ENCODE measurements at places on chromosomes 3 and 15.

DNA sequence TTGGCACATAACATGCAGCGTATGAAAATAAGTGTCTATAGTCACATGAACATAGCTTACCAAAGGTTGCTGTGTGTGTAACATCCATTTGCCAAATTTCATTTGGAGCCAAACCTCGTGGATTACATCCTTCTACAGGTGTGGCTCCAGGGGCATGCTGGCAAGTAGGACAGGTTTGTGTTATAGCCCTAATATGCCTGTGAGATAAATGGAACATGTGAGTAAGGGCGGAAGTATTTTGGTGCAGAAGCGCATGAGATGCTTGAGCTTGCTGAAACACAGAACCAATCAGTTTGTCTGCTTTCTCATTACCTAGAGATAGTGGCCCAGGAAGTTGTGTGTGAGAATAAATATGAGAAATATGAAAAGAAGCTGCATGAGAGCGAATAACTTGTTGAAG is 21.8 kb upstream of the XCR1 start:
- no peak for DNase-seq

DNA sequence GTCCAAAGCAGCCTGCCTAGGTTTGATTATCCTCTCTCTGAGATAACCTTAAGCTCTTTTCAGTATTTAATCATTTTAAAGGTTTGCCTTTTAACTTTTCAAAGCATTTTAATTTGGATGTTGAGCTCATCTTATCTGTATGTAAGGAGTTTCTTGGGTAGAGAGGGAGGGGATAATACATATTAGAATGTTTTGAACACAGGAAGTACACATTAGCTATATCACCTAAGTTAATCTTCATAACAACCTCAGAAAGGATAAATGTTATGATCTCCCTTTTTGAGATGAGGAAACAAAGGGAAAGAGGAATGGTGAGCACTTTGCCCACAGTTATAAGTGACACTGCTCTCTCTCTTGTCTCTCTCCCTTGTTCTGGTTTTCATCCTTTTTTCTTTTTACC is 2.2 kb upstream of the CD47 start:
- DNase-seq: no peak

- no peak for DNase-seq
Measured at GRCh38 chr3:37852771-37853170, 8.9 kb upstream of the CTDSPL start.

DNA sequence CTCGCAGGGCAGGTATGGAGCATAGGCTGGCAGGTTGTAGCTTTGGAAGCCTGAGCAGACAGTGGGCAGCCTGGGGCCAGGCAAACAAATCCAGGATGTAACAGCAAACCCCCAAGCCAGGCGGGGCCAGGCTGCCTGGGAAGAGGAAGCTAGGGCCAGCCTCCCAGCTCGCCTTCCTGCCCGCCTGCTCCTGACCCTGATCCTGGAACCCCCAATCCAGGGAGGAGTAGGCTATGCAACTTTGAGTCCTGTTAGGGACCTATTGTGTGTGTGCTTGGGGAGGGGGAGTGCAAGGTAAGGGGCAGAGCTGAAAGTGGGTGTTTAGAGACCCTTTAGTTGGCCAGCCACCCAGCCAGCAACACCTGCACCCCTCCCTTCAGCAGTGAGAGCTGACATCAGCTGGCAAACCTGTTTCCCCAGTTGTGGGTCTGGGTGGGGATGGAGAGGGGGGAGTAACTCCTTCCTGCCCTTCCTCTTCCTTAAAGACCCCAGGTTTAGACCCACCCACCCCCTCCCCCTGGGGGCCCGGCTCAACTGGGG is 2.5 kb downstream of the NBEAL2 start:
- no peak for DNase-seq

DNA sequence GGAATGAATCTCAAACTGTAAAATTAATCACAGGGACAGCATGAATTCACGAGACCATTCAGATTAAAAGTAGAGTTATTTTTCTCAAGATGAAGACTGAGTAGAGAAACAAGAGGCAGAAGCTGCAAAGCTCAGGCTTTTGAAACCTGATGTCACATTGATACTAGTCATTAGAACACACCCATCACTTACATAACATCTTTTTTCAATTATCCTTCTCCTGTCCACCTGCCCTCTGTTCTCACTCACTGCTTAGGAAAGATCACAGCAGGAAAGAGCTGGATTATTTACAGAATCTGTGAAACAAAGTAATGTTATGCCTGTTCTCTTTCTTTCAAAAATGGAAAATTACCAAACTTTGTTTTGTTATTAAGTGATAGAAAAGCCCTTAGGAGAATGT is 72.0 kb upstream of the CDAN1 start:
- DNase-seq: no peak

DNA sequence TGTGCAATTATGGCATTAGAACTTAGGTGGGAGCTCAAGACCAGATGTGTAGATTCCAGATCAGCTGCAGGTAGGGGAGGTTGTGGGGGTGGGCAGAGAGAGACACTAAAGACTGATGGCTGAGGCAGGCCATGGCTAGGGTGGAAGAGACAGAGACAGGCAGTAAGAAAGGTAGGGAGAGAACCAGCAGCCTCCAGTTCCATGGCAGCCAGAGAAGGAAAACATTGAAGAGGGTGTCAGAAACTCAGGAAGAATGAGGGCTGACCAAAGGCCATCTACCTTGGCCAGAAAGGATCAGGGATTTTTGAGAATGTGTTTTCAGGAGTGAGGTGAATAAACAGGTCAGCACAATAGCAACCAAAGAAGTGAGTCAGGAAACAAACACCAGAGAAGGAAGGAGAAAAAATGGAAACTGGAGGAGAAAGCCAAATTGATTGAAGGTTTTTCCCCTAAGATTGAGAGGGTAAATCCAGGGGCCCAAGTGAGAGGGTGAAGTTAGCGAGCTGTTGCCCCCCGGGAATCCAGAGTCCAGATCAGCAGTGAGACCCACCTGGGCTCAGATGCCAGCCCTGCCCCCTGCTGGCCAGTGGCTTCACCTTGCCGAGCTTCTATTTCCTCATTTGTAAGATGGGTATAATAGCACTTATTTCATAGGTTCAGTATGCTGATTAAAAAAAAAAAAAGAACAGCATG is 41.0 kb downstream of the ABHD2 start:
- DNase-seq: no peak

GRCh38 chr3:189419683-189420082 is 211.5 kb upstream of the TP63 start:
- DNase-seq: no peak

- DNase-seq: no peak
Measured at GRCh38 chr3:120726791-120727190, 15.5 kb downstream of the RABL3 start.

DNA sequence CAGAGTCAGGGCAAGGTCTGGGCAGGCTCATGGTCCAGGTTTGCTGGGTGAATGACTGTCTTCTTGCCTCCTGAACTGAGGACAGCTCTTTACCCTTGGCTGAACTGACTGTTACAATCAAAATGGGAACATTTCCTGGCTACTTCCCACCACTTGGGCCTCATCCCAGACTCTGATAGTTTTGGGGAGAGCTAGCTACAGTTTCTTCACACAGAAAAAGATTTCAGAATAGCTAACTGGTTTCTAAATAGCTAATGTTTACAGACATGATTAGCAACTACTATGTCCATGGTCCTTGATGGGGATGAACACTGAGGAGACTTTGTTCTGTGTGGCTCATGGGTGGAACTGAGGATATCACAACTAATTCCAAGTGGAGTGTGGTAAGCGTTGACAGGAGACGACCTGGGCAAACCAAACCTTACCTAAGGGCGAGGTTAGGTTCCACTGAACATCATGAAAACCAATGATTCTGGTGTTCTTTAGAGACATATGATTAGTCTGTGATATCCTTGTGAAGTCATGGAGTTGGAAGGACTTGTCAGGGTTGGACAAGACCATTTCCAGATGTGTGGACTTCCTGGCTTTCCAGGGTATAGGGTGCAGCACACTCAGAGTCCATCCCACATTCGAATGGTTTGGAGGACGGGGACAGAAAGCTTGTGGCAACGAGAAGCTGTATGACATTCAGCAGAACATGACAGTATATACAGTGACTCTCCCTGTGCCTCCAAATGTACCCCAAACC is 7.3 kb downstream of the ALPK3 start:
- DNase-seq: peak; percentile 81

DNA sequence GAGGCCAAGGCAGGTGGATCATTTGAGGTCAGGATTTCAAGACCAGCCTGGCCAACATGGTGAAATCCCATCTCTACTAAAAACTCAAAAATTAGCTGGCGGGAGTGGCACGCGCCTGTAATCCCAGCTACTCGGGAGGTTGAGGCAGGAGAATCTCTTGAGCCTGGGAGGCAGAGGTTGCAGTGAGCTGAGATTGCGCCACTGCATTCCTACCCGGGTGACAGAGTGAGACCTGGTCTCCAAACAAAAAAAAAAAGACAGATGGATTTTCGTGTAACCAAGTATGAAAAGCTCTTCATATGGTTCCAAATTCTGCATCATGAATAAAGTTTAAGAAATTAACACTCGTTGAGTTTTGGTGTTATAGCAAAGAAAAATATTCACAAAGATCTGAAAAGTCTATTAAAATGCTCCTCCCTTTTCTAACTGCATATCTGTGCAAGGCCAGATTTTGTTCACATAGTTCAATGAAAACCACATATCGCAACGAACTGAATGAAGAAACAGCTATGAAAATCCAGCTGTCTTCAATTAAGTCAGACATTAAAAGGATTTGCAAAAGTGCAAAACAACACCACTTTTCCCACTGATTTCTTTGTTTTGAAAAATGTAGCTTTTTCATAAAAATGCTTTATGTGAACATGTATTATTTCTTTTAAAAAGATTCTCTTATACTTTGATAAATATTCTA is 23.8 kb upstream of the FBLN2 start:
- peak; percentile 33 for DNase-seq

DNA sequence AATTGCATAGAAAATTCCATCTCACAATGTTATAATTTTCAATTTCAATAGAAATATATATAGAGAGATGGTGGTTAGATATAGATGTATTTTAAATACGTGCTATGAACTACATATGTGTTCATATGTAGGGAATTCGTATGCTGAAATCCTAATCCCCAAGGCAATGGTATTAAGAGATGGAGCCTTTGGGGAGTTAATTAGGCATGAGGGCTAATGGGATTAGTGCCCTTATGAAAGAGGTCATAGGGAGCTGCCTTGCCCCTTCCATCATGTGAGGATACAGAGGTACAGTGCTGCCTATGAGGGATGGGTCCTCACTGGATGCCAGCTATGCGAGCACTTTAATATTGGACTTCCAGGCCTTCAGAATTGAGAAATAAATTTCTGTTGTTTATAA is 79.6 kb upstream of the CCDC54 start:
- no peak for DNase-seq

DNA sequence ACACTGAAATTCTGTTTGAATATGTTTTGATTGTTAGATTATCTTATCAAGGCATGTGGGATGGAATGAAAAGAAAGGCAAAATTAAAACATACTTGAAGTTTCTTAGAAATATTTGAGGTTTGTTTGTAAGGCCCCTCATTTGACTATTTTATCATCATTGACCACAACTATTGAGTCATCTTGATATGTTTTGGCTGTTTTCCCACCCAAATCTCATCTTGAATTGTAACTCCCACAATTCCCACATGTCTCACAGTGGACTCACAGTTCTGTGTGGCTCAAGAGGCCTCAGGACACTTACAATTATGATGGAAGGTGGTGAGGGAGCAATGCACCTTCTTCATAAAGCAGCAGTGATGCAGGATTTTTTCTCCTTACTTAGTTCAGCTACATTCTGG is 917.1 kb downstream of the PLOD2 start:
- no peak for DNase-seq

- no peak for DNase-seq
Measured at GRCh38 chr3:181488536-181488935, 223.2 kb upstream of the SOX2 start.

- no peak for DNase-seq
Measured at GRCh38 chr15:29225534-29226234, 43.9 kb downstream of the NSMCE3 start.

- DNase-seq: no peak
Measured at GRCh38 chr15:71114066-71114680, 1.1 kb upstream of the THSD4 start.

GRCh38 chr3:111594781-111595180 is 365 bp downstream of the ZBED2 start:
- no peak for DNase-seq

DNA sequence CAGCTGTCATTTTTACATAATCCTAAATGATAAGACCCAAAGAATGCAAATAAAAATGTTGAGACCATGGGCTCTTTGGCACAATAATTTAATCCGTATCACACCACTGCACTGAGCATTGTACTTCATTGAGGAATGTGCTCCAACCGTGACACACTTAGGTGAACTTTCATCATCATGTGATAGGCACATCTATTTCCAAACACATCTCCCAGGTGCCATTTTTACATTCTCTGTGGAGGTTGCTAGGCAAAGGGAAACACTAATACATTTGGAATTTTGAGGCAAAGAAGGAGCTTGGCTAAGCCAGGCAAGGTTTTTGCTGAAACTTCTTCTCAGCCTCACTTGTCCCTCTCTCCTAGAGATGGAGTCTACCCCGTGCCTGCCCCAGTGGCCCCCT is 68.7 kb downstream of the LRTM1 start:
- DNase-seq: no peak

- DNase-seq: no peak
Measured at GRCh38 chr15:83716605-83717004, 62.7 kb downstream of the ADAMTSL3 start.

DNA sequence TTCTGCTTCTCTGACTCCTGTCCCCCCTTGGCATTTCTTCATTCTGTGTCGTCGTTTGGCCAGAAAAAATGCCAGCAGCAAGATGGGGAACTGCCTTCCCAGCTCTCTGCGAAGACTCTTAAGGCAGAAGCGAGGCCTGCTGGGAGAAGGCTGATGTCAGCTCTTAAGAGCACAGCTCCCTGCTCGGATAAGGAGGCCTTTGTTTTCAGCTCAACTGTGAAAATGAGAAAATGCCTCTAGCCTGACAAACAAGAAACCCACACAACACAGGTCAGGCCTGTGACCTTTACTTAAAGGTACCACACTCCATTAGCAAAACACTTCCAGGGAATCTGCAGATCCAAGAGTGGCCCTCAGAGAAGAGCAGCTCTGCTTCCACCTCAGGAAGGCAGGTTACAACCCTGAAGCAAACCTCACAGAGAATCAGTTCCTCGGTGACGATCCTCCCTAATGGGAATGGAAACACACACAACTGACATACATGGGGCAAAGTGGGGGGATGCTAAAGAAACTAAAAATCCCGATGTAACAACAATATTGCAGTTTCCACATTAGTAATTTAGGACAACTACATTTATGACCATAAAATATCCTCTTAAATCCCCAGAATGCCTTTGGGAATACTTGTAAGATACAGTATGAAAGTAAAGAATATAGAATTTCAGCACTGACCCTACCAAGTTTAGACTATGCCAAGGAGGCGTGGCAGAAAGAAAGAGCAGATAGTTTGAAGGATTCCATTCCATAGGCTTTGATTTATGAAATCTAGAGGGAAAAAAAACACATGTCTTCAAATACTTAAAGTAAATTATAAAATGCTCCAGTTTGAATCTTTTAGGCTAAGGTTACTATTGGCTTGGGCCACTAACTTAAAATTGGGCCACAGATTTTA is 52.1 kb downstream of the VGLL4 start:
- DNase-seq: peak; percentile 65

DNA sequence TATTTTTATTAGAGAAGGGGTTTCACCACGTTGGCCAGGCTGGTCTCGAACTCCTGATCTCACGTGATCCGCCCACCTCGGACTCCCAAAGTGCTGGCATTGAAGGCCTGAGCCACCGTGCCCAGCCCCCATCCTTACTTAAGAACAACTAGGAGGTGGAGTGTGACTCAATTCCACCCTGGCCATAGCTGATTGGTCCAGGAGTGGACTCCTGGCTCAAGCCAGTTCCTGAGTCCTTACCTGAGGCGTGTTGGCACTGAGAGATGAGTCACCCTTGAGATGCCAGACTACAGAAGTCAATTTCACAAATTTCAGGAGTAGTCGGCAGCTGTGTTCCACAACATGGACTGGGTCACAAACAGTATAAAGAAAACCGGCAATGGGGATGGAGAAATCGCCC is 124.2 kb downstream of the SHQ1 start:
- DNase-seq: no peak

Data from skin of body (tissue), 3 donors.